ENCODE measurements at places on chromosomes 3 and 15.

- no peak for DNase-seq
These were observed 15.0 kb downstream of the FRMD4B start for GRCh38 chr3:69370901-69371301.

GRCh38 chr15:63347074-63347857, 34.4 kb downstream of the CA12 start:
- no peak for DNase-seq

GRCh38 chr15:98935736-98936135, 71.9 kb downstream of the PGPEP1L start:
- no peak for DNase-seq

DNA sequence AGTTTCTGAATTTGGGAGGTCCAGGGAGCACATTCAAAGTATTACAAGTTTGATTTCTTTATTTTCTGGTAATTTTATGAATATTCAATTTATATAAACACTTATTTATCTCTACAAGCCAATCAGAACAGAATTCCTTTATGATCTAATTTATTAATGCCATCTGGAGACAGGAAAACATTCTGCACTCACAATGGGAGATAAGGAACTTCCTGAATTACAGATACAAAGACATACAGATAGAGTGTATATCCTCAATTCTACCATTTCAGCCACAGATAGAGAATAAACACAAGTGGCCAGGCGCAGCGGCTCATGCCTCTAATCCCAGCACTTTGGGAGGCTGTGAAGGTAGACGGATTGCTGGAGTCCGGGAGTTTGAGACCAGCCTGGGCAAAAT, 86.0 kb downstream of the IQCH start:
- DNase-seq = no peak

GRCh38 chr15:57756466-57756865, 50.0 kb downstream of the POLR2M start:
- no peak for DNase-seq

DNA sequence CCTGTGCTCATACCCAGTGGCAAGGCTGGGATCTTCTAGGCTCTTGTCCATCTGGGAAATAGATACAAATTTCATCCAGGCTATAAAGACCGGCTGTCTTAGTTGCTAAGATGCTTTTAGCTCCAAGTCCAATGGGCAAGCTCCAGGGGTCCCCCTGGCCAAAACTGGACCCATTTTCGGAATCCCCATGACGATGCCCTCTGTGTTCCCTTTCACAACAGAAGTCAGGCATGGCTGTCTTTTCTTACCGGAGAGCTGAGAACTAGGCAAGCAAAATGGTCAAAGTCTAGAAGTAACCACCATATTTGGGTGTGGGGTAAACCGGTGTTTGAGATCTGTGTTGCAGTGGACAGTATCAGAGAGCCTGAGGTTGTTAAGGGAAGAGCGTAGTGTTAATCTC, 1.0 kb downstream of the GLYCTK start:
- no peak for DNase-seq

DNA sequence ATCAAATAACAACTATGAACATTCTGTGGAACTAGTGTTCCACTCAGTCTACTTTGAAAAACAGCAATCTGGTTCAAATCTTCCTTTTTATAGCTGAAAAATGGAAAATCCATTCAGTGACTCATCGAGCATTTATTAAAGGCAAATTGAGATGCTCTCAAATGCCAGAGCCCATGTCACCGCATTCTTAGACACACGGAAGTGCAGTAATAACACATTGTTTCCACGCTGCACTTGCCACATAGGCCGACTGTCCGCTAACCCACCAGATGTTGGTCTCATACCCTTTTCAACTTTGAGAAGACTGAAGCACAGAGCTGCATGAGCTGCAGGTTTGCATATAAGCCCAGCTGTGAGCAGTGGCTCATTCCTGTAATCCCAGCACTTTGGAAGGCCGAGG, 95.9 kb downstream of the TMEM266 start:
- DNase-seq = no peak

GRCh38 chr3:33956206-33956605, 157.8 kb downstream of the PDCD6IP start:
- no peak for DNase-seq
